ENCODE measurements at places on chromosomes 1 and 21.

DNA sequence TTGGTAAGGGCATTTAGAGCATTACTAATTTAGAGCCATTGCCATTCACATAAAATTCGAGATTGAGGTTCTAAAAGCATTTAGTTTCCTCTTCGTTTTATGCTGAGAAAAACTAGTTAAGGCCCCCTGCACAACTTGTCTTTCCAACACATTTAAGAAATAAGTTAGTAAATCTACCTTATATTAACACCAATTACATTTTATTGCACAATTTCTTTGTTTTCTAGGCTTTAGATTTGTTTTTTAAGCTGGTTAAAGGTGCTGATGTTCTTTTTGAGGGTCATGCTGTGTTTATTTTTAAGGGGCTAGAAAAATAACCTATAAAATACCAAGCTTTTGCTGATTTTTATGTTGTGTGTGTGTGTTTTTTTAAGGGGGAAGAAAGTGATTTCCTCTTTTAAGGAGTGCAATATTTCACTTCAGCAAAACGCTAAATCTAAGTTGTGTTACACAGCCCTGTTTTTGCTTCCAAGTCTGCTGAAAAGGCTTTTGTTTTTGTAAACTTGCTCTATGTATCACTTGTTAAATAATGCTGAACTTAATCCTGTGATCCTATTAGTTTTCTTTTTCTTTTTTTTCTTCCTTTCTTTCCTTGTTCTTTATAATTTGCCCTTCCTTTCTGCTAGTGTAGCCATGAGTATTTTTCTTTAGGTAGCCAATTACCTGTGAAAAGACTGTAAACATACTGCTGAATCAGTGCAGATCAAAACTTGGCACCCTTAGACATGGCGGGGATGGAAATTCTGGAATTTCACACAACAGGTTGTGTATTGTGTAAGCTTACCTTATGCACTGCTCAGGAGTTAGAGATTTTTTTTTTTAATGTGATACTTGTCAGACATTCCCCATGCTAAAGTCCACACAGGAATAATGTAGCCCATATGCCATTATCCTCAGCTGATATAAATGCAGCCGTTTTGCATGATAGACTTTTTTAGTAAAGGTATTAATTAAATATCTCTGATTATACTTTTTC lies 1.5 kb downstream of the CEPT1 start:
- no peak for DNase-seq

- DNase-seq: no peak
Measured at GRCh38 chr21:14975136-14975919, 89.5 kb downstream of the NRIP1 start.

DNA sequence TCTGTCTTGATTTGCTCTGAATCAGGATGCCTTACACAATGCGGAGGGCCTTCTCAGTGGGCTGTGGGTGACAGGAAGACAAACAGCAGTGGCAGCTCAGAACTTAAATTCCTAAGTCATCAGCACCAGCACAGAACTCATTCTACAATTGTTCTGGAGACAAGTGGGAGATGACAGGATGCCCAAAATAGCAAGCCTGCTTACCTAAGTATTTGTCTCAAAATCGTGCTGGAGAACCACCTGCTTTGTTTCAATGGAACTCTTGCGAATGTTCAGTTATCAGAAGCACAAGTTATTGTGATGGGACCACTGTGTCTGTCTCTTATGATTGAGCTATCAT lies 76.1 kb downstream of the VCAM1 start:
- DNase-seq: no peak

GRCh38 chr1:234777856-234778220 lies 167.9 kb upstream of the IRF2BP2 start:
- DNase-seq: no peak

DNA sequence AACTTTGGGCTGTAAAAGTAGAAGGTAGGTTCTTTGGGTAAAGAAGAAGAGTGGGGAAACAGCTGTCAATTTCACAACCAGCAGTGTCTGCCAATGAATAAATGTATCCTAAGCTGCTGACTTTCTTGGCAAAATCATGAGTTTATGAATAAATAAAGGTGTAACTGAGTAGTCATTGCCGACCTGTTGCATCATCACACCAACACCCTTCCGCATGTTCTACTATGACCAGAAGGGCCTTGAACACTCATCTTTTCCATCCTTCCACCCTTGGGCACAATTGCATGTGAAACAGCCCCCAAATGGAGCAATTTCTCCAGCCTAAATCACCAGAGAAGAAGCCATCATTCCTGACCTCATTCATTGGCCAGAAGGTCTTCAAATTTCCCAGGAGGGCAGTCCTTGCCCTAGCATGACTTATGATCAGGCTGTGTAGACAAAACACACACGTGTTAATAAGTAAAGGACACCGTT lies 31.2 kb upstream of the QSOX1 start:
- peak; percentile 26 for DNase-seq

- DNase-seq: no peak
Measured at GRCh38 chr1:66757722-66758240, 5.5 kb downstream of the DYNLT5 start.

- DNase-seq: no peak
Measured at GRCh38 chr1:224684979-224685425, 68.9 kb downstream of the CNIH3 start.

- no peak for DNase-seq
Measured at GRCh38 chr1:228297822-228298221, 90.0 kb downstream of the OBSCN start.

DNA sequence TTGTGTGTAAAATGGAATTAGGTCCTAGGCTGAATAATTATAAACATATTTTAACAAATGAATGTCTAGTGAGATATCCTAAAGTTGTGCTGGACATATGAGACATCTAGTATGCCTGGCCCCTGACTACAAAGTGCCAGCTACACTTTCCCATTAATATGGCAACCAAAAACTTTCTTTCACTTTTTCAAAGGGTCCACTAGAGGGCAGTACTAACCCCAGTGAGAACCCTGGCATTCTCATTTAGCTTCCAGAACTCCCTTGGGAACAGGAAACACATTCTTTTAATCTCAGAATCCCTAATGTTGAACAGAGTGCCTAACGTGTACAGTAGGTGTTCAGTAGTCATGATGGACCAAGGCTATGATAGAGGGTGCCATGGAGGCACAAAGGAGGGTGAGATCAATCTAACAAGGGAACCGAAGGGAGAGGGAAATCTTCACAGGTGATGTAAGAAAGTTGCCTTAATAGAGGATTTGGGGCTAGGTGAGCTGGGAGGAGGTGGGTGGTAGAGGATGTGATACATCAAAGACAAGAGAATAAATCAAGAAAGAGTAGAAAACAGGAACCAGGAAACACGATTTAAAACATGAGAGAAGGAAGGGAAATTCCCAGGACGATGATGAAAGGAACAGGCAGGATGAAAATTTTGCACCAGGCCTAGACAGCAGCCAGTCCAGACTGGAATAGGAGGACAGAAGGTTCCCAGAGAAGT lies 41.6 kb downstream of the NSL1 start:
- DNase-seq: peak; percentile 49

DNA sequence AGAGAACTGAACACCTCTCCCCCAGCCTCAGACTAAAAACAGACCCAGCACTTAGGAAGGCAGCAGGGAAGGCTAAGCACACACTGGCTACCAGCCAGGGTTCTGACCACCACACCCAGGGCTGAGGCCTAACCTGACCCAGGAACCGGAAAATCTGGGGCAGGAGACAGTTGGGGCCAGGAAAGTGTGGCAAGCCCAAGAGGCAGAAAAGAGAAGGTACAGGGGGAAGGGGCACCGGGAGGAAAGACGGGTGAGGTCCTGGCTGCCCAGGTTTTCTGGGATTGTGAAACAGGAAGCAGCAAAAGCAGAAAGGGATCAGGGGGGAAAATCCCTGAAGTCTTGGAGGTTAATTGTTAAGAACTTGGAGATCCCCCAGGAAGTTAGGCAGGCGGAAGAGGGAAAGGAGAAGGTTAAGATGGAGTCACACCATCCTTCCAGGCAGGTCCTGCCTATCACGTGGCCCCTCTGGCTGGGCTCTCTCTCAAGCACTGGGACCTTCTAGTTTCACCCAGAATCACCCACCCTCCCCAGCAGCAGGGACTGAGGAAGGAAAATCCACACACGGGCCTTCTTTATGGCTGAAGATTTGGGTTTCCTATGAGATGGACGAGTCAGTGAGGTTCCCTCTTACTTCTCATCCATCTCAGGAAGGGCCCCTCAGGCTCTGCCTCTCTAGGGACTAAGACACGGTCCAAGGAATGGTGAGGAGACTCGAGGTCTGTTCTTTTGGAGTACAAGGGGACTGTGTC lies 2.6 kb downstream of the HDGF start:
- DNase-seq: no peak

GRCh38 chr1:229716069-229716468 lies 90.0 kb downstream of the URB2 start:
- DNase-seq: no peak

- no peak for DNase-seq
Measured at GRCh38 chr21:42619166-42619565, 34.3 kb upstream of the PDE9A start.

GRCh38 chr1:51189421-51190073 lies 46.5 kb upstream of the RNF11 start:
- DNase-seq: peak; percentile 57

DNA sequence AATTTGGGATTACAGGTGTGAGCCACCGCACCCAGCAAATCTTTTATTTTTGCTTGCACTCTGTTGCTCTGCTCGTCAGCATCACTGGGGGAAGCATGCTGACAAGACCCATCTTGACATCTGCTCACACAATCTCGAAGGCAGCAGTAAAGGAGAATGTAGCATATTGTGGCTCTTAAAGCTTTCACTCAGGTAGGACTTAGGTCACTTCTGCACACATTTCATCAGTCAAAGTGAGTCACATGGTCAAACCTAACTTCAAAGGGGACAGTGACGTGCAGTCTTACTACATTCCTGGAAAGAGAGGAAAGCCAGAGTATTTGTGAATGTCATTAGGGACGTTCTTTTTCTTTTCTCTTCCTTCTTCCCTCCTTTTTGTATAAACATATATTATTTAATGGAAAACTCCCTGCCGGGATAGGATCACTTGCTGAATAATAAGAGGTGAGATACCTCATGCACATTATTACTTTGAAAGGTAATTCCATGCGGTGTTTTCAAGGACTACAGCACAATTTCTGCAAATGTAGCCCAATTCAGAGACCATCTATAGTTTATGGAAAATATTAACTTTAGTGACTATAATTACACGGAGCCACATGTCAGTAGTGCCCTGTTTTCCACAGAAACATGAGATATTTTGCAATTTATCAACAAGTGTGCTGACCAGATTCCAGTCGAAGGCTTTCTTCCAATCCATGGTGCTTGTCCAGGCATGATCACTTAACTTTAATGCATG lies 19.3 kb upstream of the ACBD6 start:
- no peak for DNase-seq

GRCh38 chr1:226325178-226325577 lies 16.2 kb upstream of the LIN9 start:
- DNase-seq: no peak

- DNase-seq: no peak
Measured at GRCh38 chr1:84759756-84760155, 69.5 kb upstream of the SSX2IP start.

DNA sequence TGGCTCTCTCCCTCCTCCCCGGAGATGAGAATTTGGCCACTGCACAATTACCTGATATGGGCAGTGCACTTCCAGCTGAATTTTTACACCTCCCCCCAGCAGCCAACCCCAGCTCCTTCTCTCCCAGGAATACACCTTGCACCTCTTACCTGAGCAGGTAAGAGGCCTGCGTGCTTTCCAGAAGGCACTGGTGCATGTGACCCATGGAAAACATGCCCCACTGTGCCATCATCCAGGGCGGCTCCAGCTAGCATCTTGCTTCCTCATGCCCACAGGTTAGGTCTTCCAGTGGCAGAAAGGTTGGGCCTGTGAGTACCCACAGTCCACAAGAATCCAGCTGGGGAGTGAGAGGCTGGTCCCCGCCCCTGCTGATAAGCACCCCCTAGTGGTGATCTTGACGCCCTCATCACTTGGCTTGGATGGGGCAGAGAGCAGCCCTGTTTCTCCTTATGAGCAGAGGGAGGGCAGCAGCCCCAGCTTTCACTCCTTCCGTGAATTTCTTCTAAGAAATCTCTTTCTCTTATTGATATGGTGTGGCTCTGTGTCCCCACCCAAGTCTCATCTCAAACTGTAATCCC lies 57.8 kb downstream of the EDARADD start:
- DNase-seq: no peak

- DNase-seq: no peak
Measured at GRCh38 chr1:194533641-194534040, 1347.2 kb upstream of the B3GALT2 start.

DNA sequence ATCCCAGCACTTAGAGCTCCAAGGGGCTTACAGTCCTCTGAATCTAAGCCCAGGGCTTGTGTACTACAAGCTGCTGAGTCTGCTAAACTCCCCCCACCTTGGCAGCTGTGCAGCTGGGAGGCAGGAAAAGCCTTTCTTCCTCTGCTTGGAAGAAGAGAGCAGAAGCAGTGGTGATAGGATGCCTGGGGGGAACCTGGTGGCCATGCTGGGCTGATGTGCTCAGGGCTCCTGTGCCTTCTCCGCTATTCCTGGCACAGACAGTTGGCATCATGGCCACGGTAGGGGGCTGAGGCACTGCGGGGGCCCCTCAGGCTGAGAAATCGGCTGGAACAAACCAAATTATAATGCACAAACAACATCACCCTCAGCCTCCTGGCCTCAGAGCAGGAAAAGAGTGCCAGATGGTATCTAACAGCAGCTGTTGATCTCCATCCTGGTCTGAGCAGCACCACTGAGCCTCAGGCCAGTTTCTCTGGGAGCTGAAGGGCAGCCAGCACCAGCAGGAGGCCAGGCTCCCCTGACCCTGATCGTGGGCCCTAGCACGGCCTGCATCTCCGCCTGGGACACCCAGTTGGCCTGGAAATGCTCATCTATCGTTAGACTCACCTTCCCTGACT lies 35.8 kb downstream of the ECE1 start:
- no peak for DNase-seq

DNA sequence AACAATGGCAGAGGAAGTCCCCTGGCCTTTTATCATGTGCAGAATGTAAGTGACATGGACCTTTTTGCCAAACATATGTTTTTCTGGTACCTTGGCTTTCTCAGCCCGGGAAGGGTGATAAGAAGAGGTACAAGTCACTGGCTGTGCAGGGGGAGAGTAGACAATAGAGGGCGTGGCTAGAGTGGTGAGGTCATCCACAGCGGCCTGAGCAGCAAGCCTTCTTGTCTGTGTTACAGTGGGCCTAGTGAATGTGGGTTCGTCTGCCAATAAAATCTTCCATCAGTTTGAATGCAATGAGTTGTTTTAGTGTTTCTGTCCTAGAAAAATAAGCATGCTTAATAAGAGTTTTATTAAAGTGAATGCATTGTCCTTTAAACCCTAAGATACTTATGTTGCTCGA lies 59.0 kb upstream of the PGD start:
- peak; percentile 3 for DNase-seq

DNA sequence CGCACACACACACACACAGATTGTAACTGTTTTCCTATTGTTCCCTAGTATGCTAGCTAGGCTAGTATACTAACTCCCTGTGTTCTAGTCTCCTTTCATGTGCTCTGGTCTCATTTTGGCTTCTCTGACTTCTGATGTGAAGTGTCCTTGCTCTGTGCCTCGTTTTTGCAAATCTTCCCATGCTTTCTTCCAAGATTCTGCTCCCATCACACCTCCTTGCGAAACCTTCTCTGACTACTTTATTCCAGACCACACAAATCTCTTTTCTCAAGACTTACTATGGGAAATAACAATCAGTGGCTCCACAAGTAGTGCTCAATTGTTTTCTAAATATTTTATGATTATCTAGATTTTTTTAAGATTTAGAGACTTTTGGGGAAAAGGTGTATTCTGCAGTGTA lies 10.3 kb downstream of the PRRX1 start:
- DNase-seq: peak; percentile 77

GRCh38 chr1:12519693-12520364 lies 98.2 kb downstream of the DHRS3 start:
- DNase-seq: no peak
